A549 (cell line): ENCODE measurements at places on chromosomes 16 and 17.

DNA sequence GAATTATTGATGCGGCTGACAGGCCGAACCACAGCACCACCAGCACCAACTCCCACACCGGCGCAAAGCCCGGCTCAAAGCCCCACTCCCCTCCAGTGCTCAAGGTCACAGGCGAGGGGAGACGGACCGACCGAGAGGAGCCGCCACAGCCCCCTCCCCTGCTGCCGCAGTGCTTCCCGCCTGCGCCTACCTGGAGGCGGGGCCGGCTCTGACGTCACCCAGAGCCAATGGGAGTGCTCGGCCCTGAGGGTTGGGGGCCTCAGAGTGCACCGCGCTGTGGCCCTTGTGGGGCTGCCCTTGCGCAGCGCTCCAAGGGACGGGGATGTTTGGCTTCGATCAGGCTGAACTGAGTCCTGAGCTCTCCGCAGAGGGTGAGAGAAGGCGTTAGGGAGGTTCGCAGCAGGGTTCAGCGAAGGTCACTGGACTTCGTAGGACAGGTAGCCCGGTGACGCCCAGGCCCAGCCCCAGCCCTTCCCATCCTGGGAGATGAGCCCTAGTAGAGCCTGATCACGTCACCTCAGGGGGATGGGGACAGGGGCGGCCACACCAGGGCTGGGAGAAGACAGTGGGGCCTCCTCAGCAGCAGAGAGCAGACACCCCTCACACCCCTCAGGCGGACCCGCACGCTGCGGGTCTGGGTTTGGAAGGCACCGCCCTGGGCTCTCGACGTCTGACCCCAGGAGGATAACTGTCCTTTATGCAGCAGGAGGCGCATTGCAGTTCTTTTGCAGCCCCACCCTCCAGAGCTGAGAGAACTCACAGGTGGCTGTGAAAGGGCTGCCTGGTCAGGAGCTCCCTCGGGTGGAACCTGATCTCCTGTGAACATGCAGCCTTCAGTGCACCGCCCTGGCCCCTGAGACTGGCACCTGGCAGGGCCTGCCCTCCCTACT is 1.5 kb downstream of the NDRG4 start:
- no peak for DNase-seq

- no peak for DNase-seq
Observed at GRCh38 chr17:8555062-8555461, 75.5 kb downstream of the MYH10 start.

DNA sequence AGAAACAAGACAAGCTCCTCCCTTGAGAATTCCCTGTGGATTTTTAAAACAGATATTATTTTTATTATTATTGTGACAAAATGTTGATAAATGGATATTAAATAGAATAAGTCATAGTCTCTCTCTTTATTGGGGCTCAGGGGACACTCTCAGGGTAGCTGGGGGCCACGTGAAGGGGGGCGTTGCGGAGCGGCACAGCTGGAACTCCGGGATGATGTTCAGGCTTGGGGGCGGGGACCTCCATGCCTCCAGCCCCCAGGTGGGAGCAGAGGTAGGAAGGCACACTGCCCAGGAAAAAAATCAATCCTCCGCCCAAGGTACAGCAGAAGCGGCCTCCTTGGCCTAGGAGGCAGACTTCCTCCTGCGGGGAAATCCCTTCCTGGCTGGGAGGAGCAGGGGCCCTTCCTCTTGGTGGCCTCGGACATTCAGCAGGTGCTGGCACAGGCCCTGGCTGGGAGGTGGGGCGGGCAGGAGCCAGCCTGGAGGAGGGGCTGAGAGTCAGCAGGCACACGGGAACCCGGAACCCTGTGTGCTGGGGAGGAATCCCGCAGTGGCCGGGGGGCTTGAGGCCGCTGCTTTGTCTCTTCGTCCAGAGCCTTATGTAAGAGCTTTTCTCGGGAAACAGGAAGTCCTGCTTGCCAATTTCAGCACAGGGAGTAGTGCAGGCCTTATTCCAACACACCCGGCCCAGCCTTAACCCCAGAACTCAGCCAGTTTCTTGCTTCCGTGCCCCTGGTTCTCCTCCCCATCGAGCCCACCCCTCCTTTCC is 591 bp upstream of the TNFSF13 start:
- no peak for DNase-seq

DNA sequence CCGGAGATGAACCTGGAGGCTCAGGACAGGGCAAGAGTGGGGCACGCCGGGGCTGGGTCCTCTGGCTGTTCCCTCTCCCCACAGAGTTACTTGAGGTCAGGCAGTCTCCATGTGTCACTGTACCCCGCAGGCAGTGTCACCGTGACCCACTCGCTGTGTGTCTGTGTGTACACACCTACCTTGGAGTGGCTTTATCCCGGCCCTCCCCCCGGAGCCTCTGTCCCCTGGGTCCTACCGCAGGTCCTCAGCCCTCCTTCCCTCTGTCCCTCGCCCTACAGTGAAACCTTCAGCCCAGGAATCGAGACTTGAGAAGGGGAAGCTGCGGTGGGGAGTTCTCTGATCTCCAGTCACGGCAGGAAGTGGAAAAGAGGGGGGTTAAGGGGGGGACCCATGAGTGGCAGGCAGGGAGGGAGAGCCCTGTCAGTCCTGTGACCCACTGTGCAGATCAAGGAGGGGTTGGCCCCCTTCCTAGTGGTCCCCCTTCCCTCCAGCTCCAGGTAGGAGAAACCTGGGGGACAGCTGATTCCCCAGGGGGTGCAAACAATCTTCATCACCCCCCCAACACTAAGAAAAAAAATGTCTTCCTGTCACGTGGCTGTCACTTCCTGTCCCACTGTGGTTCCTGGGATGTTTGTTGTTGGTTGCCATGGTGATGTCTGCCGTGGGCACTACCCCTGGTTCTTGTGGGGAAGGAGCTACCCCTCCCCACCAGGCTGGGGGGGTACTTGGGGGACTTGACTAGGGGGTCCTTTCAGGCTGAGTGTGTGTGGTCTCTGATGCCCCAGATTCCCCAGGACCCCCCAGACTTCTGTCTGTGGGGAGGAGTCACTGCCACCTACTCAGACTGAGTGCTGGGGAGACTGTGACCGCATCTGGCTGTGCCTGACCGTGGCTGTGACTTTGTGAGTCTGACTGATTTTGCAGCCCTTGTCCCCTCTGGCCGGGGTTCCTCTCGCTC is 13.7 kb downstream of the RARA start:
- peak; percentile 94 for DNase-seq

DNA sequence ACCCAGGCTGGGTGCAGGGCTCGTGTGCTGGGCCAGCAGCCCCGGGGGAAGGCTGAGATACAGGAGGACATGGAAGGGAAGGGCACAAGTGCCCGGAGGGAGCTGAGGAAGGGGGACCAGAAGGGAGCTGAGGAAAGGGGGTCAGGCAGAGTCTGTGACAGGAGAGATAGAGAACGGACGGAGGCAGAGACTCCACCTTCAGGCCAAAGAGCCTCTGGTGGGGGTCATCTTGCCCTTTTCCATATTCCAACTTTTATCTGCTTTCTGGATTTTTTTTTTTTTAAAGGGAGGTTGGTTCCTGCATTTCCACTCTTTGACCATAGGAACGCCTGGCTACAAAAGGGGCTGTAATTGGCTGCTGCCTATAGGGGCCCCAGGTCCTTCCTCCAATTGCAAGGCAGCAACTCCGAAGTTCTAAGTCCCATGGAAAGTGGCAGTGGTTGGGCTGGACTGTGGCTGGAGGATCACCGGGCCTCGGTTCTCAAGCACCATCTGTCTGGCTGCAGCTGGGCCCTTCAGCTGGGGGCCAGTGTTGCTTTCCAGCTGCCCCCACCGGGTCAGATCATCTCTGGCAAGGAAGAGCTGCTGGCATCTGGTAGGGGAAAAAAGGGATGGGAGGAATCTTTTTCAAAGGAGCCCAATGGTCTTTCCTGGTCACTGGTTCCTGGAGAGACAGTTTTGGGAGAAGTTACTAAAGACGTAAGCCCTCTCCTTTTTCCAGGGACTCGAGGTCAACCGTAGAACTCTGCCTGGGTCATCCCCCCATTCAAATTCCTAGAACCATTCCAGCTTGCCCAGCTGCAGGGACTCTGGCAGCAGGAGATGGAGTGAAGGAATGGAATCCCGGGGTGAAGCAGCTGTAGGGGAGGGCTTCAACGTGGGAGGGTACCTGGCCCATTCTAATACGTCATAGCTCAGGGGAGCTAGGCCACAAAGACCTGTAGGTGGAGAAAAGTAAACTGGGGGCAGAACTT is 13.1 kb upstream of the MRPS23 start:
- no peak for DNase-seq

DNA sequence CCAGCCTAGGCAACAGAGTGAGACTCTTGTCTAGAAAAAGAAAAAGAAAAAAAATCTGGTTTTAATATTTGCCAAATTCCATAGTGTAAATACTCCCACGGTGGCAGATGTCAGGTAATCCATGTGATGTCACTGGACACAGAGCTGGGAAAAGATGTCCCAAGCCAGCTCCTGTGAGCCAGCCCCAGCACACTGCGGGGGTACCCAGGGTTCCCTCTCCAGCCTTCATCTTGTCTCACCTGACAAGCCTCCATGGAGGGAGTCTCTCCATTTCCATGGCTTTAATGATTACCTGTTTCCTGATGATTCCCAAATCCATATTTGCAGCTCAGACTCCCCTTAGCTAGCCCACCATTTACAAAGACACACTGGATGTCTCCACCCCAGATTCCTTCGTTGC is 4.6 kb downstream of the CD300LB start:
- DNase-seq: no peak

- no peak for DNase-seq
Observed at GRCh38 chr17:48722915-48723422, at the start of gene PRAC2. Gene PRAC2, plus strand, starts transcription at chr17:48723185. Its CDS starts 1,226 bp downstream, at chr17:48724411.

DNA sequence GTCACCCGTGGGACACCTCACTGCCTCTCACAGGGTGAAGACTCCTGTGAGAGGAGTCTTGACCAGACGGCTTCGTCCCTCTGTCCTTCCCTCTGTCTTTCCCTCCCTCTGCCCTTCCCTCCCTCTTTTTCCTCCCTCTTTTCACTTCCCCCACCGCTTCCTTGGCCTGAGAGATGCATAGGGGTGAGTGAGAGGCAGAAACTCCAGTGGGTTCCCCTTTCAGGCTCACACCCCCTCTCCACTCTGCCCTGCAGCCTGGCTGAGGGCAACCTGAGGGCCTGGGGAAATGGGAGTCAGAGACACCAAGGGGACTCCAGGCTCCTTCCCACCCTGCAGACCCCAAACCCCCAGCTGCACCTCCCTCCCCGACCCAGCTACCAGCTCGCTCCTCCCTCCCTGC is 14.6 kb upstream of the KRT17 start:
- DNase-seq: no peak

DNA sequence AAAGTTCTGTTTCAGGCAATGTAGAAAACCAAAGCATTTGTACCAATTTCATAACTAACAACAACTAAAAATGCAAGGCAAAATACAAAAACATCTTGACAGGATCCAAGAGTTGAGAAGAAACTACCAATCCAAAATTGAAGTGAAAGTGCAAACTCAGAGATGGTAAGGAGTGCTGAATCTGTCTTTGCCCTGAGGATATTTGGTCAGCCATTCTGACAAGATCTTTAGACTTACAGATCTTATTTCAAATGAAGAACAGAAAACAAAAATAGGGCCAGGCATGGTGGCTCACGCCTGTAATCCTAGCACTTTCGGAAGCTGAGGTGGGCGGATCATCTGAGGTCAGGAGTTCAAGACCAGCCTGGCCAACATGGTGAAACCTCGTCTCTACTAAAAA is 412.8 kb downstream of the ZFHX3 start:
- DNase-seq: no peak

GRCh38 chr17:74295625-74296547 is 21.9 kb downstream of the DNAI2 start:
- no peak for DNase-seq

DNA sequence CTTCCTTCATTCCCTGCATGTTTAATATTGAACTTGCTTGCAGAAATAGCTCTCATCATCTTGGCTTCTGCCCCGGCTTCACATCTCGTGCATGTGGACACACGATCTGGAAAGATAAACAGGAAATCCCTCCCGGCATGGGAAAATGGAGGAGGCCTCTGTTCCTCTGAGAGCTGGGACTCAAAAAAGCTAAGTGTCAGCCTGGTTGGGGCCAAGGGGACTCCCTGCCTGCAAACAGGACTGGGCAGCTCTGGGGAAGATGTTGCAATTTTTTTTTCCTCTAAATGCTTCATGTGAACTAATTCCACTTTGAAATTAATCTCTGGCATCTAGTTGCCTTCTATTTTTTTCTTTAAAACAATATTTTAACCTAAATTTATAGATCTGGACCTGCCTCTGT is 24.8 kb downstream of the ITPRIPL2 start:
- peak; percentile 84 for DNase-seq

GRCh38 chr16:66858740-66859396 is 14.7 kb downstream of the CA7 start:
- peak; percentile 47 for DNase-seq

- no peak for DNase-seq
Observed at GRCh38 chr17:76469076-76469990, 1.9 kb downstream of the AANAT start.

- no peak for DNase-seq
Observed at GRCh38 chr17:45138911-45139532, 3.5 kb downstream of the ACBD4 start.

- no peak for DNase-seq
Observed at GRCh38 chr16:13104772-13105171, 203.4 kb downstream of the SHISA9 start.

- no peak for DNase-seq
Observed at GRCh38 chr16:10003486-10003885, 178.7 kb downstream of the GRIN2A start.

DNA sequence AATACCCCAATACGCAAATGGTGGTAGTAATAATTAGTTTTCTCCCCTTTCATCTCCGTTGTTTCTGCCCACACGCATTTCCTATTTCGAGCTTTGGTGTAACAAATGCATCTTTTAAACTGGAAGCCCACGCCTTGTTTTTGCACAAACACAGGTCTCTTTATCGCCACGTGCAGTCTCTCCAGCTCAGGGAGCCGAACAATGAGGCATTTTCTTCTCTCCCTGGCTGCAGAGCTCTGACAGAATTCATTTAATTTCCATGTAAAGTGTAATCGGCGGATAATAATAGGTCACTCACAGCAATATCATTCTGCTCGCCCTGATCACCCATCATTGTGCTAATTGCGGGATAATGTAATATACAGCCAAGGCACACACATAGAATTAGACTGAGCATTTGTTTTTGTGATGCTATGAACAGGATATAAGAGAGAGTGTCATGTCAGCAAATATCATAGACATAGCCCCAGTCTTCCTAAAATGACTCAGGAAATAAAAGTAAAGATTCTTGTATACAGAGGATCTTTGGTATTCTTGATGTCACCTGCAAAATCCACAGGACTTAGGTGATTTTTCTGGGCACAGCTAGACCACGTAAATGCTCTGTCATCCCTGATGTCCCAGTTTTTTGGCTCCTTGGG is 452.6 kb upstream of the CDH11 start:
- DNase-seq: no peak

GRCh38 chr17:42640121-42640520 is 19.0 kb upstream of the TUBG2 start:
- DNase-seq: no peak

DNA sequence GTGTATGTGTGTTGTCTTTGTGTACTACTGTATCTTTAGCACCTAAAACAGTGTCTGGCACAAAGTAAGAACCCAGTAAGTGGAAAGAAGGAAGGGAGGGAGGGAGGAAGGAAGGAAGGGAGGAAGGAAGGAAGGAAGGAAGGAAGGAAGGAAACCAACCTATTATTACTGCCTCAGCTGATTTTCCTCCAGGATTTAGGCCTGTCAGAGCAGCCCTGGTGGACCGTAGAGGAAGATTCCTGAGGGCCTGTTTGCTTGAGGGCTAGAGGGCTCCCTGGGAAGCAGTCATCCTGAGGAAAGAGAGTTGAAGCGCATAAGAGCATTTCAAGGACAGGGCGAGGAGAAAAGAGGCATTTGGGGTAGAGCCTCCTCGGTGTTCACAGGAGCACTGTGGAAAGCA is 61.5 kb downstream of the WSB1 start:
- no peak for DNase-seq
